ENCODE measurements at places on chromosomes 16 and 17.

GRCh38 chr16:1492082-1492922, 858 bp upstream of the TELO2 start:
- DNase-seq, result no peak

DNA sequence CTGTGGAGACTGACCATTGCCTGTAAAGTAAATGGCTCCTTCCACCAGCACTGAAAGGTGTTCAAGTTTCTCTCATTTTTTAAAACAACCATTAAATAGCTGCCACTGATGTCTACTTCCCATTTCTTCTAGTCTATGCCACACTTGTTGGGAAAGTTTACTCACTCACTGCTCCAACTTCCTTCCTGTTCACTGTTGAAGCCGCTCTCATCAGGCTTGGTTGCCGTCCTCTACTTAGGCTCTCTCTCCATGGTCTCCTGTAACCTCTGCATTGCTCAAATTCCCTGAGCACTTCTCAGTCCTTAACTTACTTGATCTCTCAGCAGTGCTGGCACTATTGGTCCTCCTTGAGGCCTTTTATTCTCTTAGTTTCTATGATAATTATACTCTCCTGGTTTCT, 32.4 kb downstream of the SNX11 start:
- no peak for DNase-seq

GRCh38 chr16:55434000-55434399, 45.0 kb upstream of the MMP2 start:
- no peak for DNase-seq

DNA sequence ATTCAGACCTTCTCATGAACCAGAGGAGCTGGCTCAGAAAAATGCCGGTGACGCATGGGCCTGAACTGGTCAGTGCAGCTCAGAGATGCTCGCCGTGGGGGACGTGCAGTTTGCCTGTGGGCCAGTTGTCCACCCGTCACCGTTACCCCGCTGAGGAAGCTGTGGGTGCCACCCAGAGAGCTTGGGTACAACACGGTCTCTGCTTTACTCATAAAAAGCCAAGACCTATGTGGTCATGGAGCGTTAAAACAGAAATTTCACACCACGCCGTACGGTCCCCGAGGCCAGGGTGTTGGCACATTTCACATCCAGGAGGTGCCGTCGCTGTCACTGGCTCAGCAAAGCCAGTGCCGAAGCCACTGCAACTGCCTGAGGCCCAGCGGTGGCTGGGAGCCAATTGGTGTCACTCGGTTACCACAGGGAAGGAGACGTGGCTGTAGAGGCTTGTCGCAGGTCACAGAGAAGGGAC, 120.9 kb downstream of the METRNL start:
- DNase-seq, result peak; percentile 91

DNA sequence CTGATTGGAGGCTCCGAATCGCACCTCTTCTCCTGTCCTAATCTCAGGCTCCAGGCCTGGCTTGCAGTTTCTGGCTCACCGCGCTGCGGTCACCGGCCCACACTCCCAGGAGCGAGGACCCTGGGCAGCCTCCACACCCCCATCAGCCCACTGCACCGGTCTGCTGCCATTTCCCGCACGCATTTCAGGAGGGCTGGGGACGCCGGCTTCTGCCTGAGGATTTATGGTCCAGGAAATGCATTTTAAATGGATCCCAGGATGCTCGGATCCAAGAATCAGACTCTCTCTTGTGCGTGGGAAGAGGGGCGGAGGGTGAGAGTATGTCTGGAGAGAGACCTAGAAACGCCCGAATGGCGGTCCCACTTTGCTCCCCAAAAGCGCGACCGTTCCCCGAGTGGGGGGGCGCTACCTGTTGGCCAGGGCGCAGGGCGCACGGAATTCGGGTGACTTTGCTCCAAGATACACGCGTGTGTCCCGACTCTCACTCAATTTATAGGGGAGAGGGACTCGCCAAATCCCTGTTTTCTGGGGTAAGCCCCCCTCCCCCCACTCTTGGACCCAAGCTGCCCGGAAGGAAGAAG, 817 bp upstream of the JPH3 start:
- no peak for DNase-seq
